ENCODE measurements at places on chromosomes 1 and 21.

DNA sequence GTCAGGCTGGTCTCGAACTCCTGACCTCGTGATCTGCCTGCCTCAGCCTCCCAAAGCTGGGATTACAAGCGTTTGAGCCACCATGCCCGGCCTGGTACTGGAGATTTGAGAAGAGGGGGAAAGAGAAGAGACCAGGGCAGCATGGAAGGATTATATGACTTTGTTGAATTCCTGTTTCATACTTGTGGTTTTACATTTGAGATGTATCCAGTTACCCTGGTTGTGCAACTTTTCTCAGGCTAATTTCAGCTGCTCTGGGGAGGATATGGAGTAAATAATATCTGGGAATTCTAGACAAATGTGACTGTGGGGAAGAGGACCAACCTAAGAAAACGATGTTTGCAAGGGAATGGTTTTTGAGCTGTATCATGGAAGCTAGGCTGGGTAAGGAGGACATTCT, 89.5 kb upstream of the GREM2 start:
- no peak for DNase-seq

- DNase-seq = peak; percentile 73
Measured at GRCh38 chr1:243447347-243447746, 191.5 kb downstream of the SDCCAG8 start.

DNA sequence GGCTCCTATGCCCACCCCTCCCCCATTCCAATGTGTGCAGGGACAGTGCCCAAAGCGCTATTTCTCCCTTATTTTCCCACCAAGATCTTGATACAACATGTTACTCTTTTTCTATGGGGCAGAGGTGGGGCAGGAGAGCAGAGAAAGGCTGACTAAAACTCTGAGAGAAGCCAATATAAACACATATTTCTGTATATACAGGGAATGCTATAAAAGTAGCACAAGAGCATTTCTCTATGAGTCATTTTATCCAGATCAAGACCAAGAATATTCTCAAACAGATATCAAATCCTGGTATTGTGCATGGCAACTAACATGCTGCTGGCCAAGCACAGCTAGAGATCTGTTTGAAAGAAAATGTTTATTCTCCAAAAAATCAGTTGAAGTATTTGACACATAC, 7.3 kb downstream of the WDR26 start:
- DNase-seq = no peak

DNA sequence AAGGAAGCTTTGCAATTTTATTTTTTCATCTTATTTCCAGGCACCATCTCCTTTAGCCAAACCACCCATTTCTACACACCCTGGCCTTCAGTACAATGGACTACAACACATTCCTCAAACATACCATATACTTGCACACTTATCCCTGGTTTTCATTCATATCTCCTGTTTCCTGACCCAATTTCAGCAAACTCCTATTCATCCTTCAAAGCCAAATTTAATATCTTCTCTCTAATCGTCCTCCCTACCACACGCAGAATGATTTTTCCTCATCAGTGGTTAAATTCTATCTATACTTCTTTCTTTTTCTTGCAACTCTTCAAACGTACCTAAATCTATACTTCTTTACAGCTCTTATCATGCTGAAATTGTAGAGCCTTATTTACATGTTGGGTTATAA, 2.9 kb downstream of the DENND2C start:
- no peak for DNase-seq

DNA sequence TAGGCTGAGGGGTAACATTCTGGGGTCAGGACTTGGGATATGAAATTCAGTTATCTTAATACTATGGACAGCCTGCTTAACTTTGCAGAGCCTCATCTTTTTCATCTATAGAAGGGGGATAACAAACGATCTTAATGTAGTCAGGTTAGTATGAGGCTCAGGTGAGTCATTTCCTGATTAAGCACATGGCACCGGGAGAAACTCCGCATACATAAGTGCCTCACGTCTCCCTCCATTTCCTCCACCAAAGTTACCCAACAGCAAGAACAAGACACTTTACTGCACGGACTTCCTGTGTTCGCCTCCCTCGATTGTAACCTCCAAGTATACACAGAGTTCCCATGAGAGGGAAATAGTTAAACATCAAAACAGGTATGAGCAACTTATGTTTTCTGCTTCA, 112.7 kb upstream of the COA6 start:
- DNase-seq = no peak

Data from inflammatory macrophage treated with lipopolysaccharide for 4 hours (primary cell).